ENCODE measurements at places on chromosomes 12 and 14.

GRCh38 chr12:109027767-109028166, 6.9 kb upstream of the SVOP start:
- no peak for DNase-seq

- DNase-seq: no peak
Measured at GRCh38 chr14:21257394-21257909, 11.8 kb downstream of the HNRNPC start.

- no peak for DNase-seq
Measured at GRCh38 chr14:29815016-29815674, 112.5 kb downstream of the PRKD1 start.

DNA sequence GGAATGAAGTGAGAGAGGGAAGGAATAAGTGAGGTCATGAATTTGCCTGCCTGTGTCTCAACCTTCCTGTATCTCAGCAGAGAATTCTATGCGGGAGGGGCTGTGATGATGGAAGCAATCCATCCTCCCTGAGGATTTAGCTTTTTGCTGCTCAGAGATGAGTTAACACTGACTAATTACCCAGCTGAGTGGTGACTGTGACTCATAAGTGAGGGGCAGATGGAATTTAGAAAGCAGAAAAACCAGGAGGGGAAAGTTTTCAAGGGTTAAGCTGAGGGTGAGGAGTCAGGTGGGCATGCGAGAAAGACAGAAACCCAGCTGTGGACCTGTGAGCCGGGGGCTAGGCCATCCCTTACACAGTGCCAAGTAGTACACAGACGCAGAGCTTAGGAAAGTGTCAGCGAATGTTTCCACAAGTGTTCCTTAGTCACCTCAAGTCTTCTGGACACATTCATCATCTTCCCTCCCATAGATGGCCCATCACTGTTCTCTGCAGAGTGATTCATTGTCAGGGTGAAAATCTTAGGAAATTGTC, 277.9 kb downstream of the IPO8 start:
- no peak for DNase-seq

- no peak for DNase-seq
Measured at GRCh38 chr12:103814436-103814835, 26.6 kb downstream of the NT5DC3 start.

- DNase-seq: no peak
Measured at GRCh38 chr12:2457933-2458414, 336.8 kb upstream of the FKBP4 start.

- no peak for DNase-seq
Measured at GRCh38 chr14:39861229-39861600, 429.0 kb upstream of the FBXO33 start.

GRCh38 chr14:74922752-74923401, at the start of gene RPS6KL1:
Gene RPS6KL1, minus strand, starts transcription at chr14:74923260. Its CDS starts 1,719 bp downstream, at chr14:74921541.
- DNase-seq: peak; percentile 55

DNA sequence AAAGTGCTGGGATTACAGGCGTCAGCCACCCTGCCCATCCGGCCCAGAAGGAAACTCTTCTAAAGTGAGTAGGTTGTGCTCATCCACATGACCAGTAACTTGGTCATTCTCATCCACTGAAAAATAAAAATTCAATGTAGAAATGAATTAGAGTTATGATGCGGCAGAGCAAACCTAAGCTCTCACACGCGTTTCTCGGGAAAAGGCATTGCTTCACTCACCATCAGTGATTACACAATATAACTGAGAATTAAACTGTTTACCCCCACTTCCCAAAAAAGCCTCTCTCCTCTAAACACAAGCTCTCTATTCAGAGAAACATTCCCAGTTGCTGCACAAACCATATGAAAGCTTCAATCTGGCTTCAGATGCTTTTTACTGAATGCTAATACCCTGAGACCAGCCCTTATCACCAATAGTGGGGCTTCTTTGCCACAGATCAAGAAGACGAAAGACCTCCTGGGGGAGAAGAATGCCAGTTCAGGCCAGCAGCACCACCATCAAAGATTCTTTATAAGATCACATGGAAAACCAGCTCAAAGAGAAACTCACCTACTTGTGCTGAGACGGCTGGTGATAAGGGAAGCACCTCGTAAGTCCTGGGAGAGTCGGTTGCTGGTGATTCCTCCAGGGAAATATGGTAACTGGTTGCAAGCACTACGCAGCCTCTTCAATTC, 121.5 kb upstream of the SFSWAP start:
- DNase-seq: no peak

- DNase-seq: no peak
Measured at GRCh38 chr14:91394105-91395081, 23.2 kb downstream of the CCDC88C start.

DNA sequence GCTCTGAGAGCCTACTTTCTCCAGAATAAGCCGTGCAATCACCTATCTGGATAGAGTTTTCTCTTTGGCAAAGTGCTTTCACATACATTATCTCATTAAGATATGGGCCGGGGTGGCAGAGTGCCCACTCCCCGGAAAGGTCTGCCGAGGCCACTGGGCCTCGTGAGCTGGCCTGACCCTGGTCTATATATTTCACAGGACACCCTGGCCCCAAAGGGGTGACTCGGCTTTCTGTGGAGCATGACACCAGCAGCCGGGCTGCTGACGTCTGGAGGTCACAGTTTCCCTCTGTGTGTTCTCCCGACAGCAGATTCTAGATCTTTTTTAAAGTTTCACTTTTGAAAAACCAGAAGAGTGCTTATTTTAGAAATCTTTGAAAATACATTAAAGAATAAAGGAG, 27.9 kb upstream of the ATP2A2 start:
- DNase-seq: no peak

- no peak for DNase-seq
Measured at GRCh38 chr12:58907391-58907790, 12.9 kb downstream of the LRIG3 start.

GRCh38 chr14:29717901-29718300, 209.7 kb downstream of the PRKD1 start:
- no peak for DNase-seq
